ENCODE measurements at places on chromosomes 4 and X. TPM values are rescaled to one million over a fixed set of nuclear protein-coding genes. Genes with fewer than 3 reads are reported as not detected.

DNA sequence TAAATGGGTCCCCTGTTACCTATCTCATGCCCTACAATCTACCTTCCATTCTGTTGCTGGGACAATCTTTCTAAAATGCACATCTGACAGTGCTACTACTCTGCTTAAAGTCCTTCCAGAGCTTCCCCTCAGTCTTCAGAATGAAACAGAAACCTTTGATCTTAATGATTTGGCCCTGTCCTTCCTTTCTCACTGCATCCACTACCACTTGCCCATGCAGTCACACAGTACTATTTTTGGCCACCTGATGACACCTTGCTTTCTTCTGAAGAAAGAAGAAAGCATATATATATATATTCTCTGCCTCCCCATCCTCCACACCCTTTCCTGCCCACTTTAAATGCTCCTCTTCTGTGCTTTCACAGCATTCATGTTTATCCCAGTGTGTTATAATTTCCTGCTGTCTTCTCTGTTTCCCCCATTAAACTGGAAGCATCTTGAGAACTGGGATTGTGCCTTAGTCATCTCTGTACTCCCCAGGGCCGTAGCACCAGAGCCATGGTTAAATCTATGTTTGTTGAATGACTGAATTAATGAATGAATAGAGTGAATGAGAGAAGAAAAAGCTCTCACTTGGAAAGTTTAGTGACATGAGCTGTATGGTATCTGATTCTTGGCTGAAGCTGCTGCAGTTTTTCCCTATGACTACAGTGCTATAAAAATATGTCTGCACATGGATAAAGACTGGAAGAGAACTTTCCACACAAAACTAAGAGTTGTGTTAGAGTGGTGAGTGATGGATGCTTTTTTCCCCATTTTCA is 56.2 kb downstream of the RTL9 start:
- no peak for DNase-seq

- no peak for DNase-seq
Observed at GRCh38 chr4:169540774-169541173, 71.6 kb downstream of the NEK1 start.

GRCh38 chr4:142563682-142564291 is 282.3 kb downstream of the INPP4B start:
- DNase-seq: no peak

- no peak for DNase-seq
Observed at GRCh38 chr4:189032606-189033338, 893.5 kb downstream of the TRIML1 start.

- no peak for DNase-seq
Observed at GRCh38 chrX:121103381-121103780, 56.0 kb downstream of the GLUD2 start.

- no peak for DNase-seq
Observed at GRCh38 chrX:12981880-12982279, 7.0 kb downstream of the TMSB4X start.

GRCh38 chrX:148501386-148502066 is 1.1 kb downstream of the AFF2 start:
- no peak for DNase-seq

DNA sequence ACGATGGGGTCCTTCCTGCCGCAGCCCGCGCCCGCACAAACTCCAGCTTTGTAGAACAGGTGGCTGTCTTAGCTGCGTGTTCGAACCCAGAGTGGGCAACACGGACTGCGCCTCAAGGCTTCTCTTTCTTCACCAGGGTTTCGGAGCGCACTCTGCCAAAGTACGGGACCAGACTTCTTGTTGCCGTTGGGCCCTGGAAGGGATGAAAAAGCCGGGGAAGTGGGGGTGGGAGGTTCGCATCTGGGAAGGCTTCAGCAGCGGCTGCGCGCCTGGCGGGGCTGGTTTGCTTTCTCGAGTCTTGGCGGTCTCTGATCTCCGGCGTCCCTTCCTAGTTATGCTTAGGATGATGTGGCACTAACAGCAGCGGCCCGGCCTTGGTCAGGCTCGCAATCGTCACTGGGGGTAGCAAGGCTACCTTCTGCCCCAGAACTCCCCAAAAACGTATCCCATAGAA is 673 bp downstream of the PARM1 start:
- DNase-seq: no peak

GRCh38 chr4:48138511-48138910 is 4.5 kb upstream of the TXK start:
- no peak for DNase-seq

DNA sequence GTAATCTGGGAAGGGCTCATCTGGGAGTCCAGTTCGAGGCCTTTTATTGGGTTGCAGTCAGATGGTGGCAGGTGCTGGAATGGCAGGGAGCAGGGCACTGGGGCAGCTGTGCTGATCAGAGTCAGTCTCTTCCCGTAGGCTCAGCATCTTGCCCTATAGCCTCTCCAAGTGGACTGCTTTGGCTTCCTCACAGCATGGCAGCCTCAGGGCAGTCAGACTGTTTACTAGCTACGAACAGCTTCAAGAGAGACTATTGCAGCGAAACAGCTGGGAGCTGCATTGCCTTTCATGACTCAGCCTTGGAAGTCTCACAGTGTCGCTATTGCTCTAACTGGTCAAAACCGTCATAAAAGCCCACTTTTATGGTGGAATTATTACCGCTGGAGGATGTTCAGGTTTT is 26.8 kb upstream of the DUSP21 start:
- DNase-seq: no peak

DNA sequence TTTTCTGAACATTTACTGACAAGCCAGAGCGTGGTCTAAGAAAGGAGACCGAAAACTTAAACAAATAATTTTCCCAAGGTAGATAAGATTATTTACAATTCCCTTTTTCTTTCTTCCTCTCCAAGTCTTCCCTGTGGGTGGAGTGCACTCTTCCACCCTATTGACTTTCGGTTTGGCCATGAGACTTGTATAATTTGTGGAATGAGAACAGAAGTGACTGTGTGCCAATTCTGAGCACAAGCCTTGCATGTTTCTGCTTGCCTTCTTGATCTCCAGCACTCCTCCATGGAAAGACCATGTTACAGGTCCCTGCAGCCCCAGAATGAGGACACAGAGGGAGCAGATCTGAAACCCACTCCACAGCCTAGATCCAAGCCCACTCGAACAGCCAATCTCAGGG is 150.0 kb upstream of the HPGD start:
- no peak for DNase-seq

DNA sequence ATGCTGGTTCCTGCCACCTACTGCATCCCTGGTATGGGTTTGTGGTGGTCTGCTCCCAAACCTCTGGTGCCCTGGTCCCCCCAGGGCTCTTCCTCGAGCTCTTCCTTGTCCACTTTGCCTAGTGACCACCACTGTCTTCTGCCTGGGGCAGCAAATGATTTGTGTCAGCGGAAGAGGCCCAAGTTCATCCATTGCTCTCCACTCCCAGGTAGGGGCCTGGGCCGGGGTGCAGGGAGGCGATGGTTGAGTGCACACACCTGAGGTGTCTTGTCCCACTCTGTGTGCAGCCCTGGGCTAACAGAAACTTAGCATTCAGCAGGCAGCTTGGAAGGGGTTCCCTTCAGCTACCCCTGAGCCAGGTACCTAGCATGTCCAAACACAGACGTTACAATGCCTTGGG is 75.6 kb upstream of the SOX3 start:
- DNase-seq: no peak

GRCh38 chr4:13261486-13262257 is 222.5 kb downstream of the RAB28 start:
- no peak for DNase-seq

DNA sequence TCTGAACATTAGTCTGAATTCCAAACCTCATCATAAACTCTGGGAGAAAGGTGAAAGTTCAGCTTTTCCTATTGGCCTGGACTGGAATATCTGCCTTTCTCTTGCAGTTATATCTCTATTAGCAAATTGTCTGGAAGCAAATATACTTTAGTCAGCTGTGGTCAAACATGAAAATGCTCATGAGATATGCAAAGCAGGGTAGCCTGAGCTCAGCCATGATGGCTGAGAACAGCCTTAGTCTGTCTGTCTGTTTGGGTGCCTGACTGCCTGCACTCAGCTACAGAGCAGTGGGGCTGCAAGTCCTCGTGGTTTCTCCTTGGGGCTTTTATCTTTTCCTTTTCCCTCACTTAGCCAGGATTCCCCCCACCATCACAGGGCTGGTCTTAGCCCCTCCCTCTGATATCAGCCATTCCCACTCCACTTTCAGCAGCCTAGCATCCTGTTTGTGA is 19.5 kb upstream of the PGRMC2 start:
- peak; percentile 56 for DNase-seq

DNA sequence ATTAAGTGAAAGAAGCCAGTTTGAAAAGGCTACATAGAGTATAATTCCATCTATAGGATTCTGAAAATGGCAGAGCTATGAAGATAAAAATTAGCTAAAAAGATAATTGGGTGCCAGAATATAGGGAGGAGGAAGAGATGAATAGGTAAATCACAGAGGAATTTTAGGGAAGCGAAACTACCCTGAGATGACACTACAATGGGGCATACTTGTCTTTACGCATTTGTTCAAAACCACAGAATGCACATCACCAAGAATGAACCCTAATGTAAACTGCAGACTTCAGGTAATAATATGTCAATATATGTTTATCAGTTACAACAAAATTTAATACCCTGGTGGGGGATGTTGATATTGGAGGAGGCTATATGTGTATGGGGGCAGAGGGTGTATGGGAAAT is 1342.9 kb downstream of the ADGRL3 start:
- DNase-seq: no peak

Gene MAD2L1
- 98.5 TPM for total RNA-seq

Gene PABPC1L2B
- not detected for total RNA-seq

Gene ANKRD37
- total RNA-seq: 8.3 TPM

Gene FAM184B
- not detected for total RNA-seq

Gene REELD1
- not detected for total RNA-seq

Gene PAGE1
- total RNA-seq: 77.5 TPM

Data from K562 (cell line).